ENCODE measurements at places on chromosomes 4 and X.

DNA sequence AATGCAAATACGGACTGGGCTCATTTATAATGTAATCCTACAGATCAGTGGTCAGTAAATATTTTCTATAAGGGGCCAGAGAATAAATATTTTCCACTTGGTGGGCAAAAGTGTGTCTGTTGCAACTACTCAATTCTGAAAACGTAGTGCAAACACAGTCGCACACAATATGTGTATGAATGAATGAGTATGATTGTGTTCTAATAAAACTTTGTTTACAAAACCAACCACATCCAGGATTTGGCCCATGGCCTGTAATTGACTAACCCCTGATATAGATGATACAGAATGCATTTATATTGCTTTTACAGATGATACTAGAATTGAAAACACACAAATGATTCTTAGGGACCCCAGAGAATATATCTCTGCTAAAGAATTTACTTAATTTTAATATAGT is 197.6 kb downstream of the ASB9 start:
- H3K36me3 ChIP-seq: no peaks in the 10 kb centered on the region
- H3K4me1 ChIP-seq: no peaks in the 10 kb centered on the region
- no peak overlapping the region for H3K4me3 ChIP-seq
- H3K27ac ChIP-seq: no peak overlapping the region

GRCh38 chrX:41596596-41596995 is 92.2 kb upstream of the GPR34 start:
- DNase-seq: no peak
- no peaks in the 10 kb centered on the region for H3K27me3 ChIP-seq
- H3K4me3 ChIP-seq: no peak overlapping the region
- H3K4me1 ChIP-seq: no peaks in the 10 kb centered on the region
- H3K36me3 ChIP-seq: no peaks in the 10 kb centered on the region

- DNase-seq: no peak
- H3K4me1 ChIP-seq: no peaks in the 10 kb centered on the region
- no peaks in the 10 kb centered on the region for H3K27me3 ChIP-seq
- H3K36me3 ChIP-seq: no peaks in the 10 kb centered on the region
Observed at GRCh38 chrX:3516051-3516541, 169.6 kb upstream of the MXRA5 start.

DNA sequence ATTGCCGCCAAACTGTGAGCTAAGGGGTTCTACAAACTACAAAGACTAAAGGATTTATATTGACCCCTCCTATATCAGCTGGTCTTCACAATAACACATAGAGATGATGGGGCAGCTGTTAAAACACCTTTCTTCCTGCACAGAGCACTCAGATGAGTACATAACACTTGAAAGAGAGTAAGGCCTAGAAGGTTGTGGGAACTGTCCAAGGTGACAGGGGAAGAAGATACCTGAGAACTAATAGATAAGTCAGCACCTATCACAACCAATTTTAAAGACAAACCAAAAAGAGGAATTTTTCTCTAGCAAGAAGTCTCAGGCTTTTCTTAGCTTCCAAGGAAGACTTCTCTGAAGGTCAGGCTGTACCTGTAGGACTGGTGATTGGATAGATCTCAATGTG is 19.1 kb upstream of the CXCL6 start:
- H3K27me3 ChIP-seq: no peaks in the 10 kb centered on the region
- H3K4me1 ChIP-seq: no peaks in the 10 kb centered on the region
- DNase-seq: no peak
- H3K4me3 ChIP-seq: no peak overlapping the region

- H3K27me3 ChIP-seq: no peaks in the 10 kb centered on the region
- no peak for DNase-seq
- no peaks in the 10 kb centered on the region for H3K4me1 ChIP-seq
- H3K4me3 ChIP-seq: no peak overlapping the region
Observed at GRCh38 chr4:100386270-100386669, 131.6 kb downstream of the EMCN start.

- peak overlapping the region; percentile 46 for H3K27ac ChIP-seq
- H3K36me3 ChIP-seq: peaks cover 2% of the 10 kb centered on the region
- no peaks in the 10 kb centered on the region for H3K27me3 ChIP-seq
- H3K4me3 ChIP-seq: no peak overlapping the region
Observed at GRCh38 chrX:109709129-109709631, 23.9 kb downstream of the ACSL4 start.

- H3K36me3 ChIP-seq: no peaks in the 10 kb centered on the region
- no peak overlapping the region for H3K27ac ChIP-seq
- no peak for DNase-seq
Observed at GRCh38 chr4:154490583-154491340, 837 bp downstream of the DCHS2 start.

DNA sequence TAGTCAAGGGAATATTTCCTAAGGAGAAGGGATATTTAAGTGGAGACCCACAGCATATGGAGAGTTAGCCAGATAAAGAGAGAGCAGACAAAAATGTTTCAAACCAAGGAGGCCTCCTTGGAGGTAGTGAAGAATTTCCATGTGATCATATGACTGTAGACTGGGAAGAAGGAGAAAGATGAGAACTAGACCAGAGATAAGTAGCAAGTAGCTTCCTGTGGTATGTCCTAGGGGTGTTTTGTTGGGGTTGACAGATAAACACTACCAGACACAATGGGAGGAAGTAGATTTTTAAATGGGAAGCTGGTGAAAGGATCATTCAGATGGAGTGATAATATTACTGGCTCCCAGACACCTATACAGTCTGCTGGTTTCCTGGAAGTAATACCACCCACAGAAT is 13.6 kb downstream of the SYAP1 start:
- H3K4me1 ChIP-seq: no peaks in the 10 kb centered on the region
- H3K27ac ChIP-seq: no peak overlapping the region
- DNase-seq: no peak
- H3K4me3 ChIP-seq: no peak overlapping the region
- H3K27me3 ChIP-seq: no peaks in the 10 kb centered on the region
